ENCODE measurements at places on chromosomes 2 and 18.

GRCh38 chr2:44602446-44602845 is 240.7 kb downstream of the CAMKMT start:
- no peak for DNase-seq

GRCh38 chr2:166304656-166305055 is 71.1 kb downstream of the SCN9A start:
- no peak for DNase-seq

DNA sequence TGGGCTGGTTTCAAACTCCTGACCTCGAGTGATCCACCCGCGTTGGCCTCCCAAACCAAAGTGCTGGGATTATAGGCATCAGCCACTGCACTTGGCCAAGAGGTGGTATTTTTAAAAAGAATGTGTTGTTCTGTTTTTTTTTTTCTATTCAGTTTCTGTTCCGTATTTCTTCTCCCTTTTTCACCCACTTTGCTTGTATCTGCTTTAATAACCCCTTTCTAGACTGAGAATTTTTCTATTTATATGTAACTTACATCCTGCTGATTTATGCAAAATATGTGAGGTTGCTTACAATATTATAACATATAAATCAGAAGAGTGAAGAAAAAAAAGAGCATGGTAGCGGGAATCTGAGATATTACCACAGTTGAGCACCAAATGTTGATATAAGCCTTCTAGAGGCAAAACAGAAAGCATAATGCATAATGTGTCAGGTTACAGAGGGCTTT is 17.2 kb upstream of the LYPD6B start:
- DNase-seq = no peak

DNA sequence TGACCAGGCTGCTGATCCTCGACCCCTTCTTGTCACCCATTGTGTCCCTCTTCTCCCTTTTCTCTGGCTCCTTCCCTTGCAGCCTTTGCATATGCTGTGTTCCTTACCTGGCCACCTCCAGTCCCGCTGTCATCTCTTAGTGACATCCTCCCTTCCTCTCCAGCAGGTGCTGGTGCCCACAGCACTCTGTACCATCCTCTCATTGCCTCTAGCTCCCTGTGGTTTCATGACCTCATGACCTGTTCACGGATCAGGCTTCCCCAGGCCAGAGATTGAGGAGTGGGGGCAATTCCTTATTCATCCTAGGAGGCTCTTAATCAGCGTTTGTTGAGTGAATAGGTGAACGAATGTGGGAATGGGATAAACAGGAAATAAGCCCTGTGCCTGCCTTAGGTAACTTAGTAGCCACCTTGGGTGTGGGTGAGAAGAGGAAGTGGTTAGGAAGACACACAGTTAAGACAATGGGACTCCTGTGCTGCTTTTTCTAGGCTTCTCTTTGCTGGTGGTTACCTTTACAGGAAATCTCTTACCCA is 35.5 kb downstream of the ITGA6 start:
- DNase-seq = no peak
